G401 (cell line): ENCODE measurements at places on chromosomes 12 and 14.

DNA sequence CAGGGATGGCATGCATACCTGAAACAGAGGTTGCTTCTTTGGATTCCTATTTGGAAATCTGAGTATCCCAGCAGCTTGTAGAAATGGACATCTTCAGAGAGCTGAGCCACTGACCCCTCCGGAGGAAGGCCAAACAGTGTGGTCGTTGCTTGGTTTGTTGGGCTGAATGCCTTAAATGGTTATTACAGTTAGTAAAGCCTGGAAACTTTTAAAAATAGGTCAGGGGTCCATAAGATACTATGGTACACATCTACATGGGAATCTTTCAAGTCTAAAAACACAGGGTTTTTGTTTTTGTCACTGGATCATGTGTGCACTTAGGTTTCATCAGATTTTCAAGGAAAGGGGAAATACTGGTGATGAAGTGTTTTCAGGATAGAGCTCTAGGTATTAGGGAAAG, 7.7 kb downstream of the DYRK2 start:
- DNase-seq = no peak

DNA sequence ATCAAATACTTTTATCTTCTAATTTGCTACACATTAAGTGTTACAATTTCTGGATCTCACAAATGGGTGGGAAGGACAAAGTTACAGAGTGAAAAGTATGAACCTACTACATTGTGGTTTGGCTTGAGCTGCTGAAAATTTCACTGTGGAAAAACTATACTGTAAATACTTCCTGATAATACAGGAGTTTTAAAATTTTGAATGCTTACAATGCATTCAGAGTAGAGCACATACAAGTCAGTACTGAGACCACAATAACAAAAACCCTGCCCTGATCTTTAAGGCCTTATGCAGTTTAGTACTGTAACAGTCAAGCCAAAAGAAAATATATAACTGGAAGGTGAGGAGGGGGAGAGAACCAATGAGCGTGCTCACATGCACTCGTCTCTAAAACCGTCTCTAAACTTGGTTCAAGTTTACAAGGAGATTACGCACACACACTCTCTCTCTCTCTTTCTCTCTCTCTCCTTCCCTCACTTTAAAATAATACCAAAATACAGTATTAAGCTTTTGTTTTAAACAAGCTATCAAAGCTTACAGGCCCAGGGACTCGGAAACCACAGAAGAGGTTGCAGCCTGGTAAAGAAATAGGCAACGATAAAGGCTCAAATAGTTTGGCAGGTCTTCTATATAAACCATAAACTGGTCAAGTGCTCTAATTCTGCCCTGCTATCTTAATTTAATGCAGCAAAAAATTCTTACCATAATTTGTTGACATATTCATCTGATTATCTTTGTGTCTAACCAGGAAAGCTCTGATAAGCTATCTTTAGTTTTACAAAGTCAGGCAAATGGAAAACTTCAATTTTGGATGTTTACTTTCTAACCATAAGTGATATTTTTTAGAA, 58.0 kb downstream of the ATF7 start:
- no peak for DNase-seq

DNA sequence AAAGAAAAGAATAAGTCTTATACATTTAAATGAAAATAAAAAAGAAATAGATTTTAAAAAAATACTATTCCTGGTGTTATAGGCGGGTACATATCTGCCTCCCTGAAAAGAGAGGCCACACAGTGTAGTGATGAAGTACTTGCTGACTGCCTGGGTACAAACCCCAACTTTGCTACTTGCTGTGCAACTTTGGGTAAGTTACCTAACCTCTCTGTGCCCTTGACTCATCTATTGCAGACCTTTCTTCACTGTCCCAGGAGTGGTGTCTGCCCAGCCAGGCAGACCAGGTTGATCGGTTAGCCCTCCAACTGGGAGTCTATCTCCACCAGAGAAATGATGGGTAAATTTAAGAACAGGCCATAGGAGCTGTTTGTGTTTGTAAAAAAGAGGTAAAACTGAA, 82.0 kb downstream of the SLC24A4 start:
- DNase-seq = no peak

- peak; percentile 64 for DNase-seq
Measured at GRCh38 chr14:101965181-101965544, 790 bp downstream of the DYNC1H1 start.

DNA sequence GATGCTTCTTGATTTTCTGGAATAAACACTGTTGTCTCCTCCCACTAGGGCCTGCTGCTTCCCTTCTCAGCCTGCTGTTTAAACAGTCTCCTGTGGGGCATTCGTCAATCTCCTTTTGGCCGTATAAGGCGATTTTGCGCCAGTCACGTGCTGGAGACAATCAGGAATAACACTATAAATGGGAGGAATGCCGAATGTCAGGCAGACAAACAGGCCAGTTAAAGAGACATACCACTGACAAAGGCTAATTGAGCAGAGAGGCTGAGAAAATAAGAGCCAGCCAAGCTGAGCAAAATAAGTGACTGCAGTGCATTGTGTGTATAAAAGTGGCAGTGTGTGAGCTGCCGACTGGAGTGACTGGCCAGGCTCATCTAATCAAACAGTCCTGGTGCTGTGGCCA, 23.3 kb downstream of the DMAC2L start:
- peak; percentile 97 for DNase-seq

- DNase-seq = no peak
Measured at GRCh38 chr12:87879141-87879540, 150.1 kb downstream of the C12orf50 start.

DNA sequence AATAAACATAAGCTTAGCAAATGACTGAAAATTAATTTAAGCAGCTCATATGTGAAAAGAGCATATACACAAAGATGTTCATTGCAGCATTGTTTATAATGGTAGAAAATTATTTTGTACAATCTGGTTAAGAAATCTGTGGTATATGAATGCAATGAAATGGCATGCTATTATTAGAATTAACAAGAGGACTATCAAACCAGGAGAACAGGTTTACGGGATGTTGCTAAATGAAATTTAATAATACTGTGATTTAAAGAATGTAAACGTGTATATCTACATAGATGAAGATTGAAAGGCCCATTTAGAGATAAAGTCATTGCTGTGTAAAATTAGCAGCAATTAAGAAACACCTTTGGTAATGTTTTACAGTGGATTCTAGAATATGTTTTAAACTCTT, 70.5 kb downstream of the EID3 start:
- no peak for DNase-seq

DNA sequence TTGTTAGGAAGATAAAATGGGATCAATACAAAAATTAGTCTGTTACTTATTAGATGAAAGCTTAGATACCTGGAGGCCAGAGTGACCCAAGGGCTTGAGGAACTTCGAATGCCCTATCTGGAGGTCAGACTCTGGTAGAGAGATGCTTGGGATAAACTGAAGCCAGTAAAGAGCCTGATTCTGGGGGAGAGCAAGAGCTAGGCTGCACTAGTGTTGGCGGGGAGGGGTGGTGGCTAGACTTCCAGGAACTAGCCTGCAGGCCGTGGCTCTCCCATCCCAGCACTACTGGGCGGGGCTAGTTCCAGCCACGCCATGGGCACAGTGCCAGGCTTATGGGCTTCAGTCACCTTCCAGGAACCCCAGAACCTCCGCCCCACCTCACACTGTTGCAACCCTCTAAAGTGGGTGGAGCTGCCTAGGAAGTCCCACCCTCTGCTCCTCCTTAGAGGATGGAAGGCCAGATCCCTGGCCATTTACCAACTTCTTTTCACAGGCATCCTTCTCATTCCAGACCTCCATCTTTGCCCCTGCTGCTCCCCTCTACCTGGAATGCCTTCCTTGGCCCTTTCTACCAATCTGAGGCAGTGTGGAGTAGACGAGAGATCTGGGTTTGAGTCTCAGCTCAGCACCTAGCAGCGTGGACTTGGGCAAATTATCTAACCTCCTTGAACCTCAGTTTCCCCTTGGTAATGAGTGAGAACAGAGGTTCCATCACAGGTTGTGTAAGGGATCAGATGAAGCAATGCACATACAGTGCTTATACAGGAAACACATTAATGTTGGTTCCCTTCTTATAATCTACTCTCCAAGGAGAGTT, 6.3 kb upstream of the NFE2 start:
- no peak for DNase-seq

DNA sequence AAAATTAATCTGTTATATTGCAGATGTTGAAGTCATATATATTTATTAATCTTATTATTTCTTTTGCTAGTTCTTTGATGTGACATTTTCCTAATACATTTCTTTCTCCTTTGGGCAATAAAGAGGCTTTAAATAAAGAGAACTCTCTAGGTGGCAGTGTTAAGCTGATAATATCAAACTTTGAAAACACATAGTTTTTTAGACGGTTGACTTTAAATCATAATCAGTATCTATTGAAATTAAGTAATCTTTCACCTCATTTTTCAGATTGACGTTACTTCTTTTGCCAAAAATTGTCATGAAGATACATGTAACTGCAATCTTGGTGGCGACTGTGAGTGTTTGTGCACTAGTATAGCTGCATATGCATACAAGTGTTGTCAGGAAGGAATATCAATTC, 130.8 kb upstream of the PTPRQ start:
- DNase-seq = no peak

DNA sequence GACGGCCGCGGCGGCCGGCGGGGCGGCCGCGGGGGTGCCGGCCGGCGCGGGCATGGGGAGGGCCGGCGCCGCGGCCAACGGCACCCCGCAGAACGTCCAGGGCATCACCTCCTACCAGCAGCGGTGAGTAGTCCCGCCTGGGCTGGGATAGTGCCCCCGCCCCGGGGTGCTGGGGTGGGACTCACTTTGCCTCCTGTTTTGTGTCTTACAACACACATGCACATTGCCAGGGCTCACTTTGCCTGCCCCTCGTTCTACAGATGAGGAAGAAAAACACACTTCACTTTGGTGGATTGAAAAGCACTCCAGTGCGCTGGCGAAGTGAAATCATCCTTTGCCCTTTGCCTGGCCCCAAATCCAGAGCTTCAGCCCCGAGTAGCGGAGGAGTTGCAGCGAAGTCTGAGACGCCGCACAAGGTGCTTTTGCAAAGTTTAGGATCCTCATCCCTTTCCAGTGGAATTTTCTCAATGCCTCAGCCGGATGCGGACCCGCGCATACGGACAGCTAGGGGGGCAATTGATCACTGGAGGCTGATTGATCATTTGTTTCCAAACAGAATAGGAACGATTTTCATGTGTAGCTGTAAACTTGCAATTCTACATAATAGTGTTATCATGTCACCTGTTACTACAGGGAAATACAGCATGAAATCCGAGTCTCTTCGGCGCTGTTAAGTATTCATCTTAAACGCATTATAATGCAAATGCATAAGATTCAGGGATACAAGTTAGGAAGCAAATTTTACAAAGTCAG, 3.6 kb upstream of the NPAS3 start:
- DNase-seq = no peak

- no peak for DNase-seq
Measured at GRCh38 chr14:74710480-74710879, 2.4 kb downstream of the AREL1 start.

DNA sequence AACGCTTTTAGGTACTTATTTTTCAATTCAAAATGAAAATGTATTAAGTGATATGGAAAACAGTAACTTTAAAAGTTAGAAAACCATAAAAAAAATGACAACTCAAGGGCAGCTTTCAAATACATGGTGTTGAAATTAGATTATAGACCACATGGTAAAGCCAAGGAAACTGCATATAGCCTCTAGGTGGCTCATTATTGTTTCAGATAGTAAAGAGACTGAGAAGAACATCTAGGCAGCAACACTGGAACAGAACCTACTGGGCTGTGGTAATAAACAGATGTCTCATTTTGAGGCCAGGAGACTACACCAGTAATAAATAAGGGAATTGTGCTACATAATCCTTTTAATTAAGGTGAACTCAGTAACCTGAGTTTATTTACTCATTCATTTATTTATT, 13.0 kb downstream of the FBXO33 start:
- no peak for DNase-seq

DNA sequence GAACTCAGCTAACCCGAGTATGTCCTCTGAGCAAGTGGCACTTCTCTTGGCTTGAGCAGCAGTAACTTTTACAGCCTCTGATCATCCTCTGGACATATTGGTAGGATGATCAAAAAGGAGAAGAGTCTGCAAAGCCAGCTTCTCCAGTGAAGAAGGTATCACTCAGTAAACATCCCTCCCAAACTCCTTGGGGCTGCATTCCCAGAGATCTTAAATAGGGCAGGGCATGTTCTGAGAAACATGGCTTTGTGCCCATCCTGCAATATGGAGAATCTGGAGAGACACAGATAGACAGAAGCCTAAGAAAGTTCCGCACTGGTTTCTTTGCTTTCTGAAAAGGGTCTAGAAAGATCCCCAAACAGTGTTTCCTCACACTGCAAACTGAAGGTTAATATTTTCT, 65.4 kb downstream of the RBM19 start:
- DNase-seq = peak; percentile 55

GRCh38 chr12:25701290-25701689, 148.2 kb upstream of the LMNTD1 start:
- no peak for DNase-seq

- DNase-seq = no peak
Measured at GRCh38 chr14:103442288-103442687, 57.1 kb downstream of the MARK3 start.

DNA sequence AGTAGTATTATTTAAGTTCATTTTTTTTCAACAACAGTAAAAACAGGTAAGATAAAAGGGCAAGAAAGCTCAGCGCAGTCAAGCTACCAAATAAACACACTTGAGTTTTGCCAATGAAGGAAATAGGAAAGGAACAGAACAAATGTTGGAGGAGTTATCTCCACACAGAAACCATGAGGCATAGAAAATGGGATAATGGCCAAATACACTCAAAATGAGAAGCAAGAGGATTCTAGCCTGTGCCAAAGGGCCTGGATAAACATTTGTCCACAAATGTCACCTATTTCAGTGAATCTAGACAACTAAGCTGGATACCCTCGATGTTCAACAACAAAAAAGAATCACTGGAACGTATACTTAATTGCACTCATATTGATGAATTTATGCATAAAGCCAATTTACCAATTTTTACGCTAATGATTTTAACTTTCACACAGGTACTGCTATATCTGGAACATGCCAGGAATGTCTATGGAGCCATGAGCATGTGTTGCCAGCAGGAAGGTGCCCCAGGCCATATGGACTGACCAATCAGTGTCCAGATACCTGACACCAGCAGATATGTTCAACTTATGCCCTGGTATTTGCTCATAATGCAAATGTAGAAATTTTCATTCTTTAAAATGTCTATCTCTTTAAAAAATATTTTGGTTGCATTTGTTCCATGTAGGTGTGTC, 21.1 kb downstream of the ST8SIA1 start:
- DNase-seq = peak; percentile 91

DNA sequence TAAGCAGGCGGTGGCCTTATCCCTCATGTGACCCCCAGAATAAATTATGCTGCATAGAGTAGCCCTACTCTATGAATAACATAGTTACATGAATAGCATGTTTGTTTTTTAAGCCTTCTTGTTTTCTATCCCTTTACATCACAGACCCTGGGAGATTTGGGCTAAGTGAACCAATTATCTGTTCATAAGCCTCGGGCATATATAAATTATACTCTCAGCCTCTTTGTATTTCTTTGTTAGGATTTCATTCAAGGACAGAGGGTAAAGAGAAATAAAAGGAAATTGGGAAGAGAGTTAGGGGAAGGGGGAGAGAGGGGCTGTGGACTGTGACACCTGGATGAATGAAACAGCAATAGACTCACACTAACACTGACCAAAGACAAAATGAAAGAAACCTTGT, 35.3 kb upstream of the RTRAF start:
- DNase-seq = no peak
